T-helper 2 cell (primary cell): ENCODE measurements at places on chromosomes 11 and 22.

DNA sequence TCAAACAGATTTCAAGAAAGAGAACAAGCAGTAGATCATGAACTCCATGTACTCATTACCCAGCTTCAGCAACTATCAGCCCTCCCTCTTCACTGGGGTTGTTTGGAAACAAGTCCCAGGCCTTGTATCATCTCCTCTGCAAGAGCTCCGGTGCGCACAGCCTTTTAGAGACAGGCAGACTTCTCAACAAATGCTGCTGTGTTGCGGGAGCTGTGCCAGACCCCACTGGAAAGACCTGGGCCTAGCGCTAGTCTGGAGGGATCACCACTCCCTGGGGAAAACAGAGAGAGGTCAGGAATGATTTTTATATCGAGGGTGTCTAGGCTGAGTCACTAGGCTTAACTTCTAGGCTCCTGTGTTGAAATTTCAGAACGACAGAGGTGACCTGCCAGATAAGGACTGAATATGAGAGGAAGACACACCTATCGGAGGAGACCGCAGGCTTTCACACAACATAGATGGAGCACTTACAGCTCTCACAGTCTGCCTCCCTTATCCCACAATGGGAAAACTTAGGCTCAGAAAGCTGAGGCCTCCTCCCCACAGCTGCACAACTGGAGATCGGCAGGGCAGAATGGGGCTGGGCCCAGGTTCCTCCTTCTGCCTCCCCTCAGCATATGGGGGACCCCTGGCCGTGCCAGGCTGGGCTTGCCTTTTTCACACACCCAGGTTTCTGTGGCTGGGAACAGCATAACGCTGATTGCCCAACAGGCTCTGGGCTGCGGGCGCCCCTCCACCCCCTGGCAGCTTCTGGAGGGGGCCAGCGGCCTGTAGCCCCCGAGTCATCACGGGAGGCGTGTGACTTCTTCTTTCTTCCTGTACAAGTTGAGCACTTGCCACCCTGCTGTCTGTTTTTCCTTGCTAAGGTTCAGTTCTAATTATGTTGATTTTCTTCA lies 86.0 kb downstream of the PKNOX2 start:
- no peak for DNase-seq

DNA sequence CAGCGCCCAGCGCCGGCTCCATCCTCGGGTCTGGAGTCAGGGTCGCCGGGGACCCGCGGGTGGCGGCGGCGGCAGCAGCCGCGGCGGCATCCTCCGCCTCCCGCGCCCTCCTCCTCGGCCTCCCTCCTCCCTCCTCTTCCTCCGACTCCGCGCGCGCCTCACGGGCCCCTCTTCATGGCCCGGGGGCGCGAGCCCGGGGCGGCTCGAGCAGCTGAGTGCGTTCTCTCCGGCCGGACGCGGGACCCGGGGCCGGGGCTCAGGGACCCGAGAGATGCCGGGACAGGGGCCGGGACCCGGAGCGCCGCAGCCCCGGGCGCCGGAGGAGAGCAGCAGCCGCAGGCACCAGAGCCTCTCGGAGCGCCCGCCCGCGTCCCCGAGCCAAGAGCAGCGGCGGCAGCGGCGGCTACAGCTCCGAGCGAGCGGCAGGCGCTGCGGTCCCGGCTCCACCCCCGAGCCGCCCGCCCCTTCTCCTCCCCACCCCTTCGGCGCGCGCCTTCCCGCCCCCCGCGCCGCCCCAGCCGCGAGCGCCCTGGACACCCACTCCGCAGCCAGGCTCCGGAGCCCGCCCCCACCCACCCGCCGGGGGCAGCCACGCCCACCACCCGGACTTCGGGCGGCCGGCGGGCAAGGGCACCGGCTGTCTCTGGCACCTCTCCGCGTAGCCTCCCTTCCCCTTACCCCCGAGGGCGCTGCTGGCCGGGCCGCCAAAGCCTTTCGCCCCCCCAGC lies at the start of gene CHST1:
Gene CHST1, minus strand, starts transcription at position 417 of the 727 bp plus-strand sequence. CDS start 14,699 bp downstream, outside the sequence.
- no peak for DNase-seq

GRCh38 chr22:35746248-35746647 lies 28.6 kb downstream of the APOL5 start:
- no peak for DNase-seq

DNA sequence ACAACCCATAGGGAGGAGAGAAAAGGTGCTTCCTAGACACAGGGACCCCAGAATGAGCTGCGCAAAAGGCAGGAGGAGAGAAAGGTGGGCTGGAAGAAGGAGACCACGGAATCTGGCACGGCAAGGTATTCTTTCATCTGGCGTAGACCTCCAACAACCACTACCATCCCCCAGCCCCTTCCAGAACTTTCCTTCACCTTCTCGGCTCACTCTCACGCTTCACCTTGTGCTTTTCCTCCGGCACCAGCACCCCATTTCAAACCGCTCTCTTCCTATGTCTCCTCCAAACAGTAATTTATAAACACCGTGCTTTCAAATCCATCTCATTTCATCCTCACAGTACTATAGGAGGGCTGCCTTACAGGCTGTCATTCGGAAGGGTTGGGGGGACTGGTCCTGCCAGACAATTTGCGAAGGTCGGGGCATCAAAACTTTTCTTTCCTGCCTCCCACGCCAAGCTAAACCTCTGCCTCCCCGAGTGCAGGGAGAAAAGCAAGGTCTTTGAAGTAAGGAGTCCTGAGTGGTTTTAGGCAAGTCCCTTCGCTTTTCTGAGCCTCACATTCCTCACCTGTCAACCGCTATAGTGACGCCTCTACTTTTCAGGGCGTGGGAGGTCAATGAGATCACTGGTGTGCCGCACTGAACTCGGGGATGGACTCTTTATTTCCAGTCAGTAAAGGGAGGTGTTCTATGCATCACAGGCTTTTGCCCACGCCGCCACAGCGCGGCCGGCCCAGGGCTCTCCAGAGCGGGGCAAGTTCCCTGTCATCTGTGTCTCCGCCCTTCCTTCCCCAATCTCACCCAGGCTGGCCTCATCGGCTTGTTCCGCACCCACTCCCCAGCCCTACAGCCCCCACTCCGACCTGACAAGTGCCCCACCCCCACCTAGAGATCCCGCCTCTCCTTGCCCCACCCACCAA lies 800 bp downstream of the KCTD21 start:
- peak; percentile 66 for DNase-seq

GRCh38 chr22:32836280-32837123 lies 35.0 kb downstream of the TIMP3 start:
- no peak for DNase-seq

DNA sequence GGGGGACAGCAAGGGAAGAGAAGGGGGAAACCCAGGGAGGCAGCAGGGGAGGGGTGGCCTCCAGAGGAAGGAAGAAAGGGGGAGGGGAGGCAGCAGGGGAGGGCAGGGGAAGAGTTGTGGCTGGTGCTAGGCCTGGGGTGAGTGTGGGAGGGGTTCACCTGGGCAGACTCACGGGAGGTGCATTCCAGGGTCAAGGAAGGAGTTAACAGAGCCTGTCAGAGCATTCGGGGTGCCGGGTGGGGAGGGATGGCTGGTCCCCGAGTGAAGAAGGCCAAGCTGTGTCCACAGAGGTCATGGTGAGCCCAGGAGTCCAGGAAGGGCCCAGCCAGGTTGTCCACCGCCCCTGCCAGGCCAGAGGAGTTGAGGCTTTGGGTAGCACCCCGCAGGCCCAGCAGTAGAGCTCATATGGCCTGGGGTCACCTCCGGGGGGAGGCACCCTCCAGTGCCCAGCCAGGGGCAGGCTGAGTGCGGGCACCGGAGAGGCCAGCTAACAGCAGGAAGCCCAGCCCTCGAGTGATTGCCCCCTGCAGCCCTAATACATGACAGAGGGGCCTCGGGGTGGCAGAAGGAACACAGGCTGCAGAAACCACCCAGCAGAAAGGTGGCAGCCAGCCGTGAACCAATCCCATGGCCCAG lies 31.1 kb upstream of the PPARA start:
- DNase-seq = no peak

DNA sequence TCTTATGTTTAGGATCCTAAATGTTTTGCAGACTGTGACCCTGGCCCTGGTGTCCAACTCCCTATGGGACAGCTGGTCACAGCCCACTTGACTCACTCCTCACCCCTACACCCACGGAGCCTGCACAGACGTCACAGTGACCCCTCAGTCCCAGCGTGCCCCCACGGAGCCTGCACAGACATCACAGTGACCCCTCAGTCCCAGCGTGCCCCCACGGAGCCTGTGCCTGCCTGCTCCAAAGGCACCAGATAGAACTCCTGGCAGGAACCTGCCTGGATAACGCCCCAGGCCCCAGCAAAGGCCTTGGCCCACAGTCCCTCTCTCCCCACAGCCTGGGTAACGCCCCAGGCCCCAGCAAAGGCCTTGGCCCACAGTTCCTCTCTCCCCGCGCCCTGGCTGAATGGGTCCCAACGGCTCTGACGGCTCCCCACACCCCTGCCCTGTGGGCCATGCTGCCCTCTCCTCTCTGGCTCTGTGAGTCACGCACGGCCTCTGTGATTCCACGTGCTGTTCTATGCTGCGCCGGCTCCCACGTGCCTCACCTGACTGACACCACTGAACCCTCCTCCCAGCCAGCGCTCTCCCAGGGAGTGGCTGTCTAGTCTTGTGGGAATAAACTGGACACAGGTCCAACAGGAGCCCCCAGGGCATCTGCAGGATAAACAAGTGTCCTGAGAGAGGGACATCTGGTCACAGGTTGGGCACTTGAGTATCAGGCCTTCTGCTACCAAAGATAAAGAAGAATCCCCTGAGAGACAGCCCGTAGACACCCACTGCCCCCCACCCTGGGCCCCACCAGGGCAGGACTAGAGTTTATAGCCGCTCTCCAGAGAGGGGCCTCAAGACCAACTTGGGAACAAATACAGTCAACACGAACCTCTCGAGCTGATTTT lies 250.3 kb downstream of the BRD1 start:
- DNase-seq = no peak

- DNase-seq = no peak
These were observed 378.3 kb downstream of the BRD1 start for GRCh38 chr22:49449377-49449776.

DNA sequence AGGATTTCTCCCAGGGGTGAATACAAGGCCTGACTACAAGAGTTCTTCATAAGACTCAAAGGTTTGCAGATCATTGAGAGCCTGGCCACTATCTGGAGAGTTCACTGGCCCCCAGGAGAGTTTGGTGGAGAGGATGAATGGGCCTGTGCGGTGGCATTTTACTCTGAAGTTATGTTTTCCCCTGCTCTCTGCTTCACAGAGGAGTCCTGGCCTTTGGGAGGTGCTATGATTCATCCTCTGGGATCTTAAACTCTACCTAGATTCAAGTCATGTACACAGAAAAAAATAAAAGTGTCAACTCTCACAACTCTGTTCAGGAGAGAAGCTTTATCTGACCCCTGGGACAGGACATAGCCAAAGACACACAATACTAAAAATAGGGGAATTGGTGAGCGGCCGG lies 159.1 kb upstream of the CARD18 start:
- no peak for DNase-seq

- no peak for DNase-seq
These were observed 12.1 kb downstream of the CWC15 start for GRCh38 chr11:94961255-94961654.

DNA sequence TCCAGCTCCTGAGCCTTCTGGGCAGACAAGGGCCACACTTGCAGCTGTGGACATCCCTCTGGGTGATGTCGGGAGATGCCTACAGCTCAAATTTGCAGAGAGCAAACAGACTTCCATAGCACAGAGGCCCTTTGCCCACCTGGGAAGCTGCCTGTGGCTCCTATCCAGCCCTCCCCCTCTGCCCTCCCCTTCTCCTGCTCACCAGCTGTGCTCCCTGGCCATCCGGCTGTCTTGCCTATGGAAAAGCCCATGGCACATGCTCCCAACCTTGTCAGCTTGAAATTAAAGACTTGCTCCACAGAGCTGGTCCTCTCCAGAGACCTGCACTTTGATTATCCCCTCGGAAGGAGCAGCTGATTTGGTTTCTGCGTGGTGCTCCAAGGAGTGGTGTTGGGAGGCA lies 118.9 kb upstream of the NECTIN1 start:
- DNase-seq = no peak

- no peak for DNase-seq
These were observed 25.7 kb downstream of the CEP57 start for GRCh38 chr11:95816037-95816436.
